ENCODE measurements at places on chromosomes 1 and 21.

DNA sequence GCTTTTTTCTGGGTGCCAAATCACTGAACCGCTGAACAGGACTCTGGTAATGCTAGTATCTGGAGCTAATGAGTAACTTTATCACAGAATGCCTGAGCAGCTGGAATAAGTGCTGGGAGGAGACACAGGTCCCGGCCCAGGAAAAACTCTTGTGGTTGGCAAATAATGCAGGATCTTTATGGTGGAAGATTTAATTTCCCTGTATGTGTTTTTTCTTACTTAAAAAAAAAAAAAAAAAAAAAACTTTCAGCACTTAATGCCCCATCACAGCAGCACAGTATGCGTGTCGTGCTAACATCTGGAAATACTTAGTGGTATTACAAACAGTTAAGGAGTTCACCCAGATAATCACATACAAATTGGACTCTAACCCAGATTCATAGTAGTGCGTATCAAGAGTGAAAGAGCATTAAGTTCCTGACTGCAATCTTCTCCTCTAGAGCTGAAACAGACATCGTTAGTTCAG lies 220.7 kb downstream of the TOMM20 start:
- peak; percentile 35 for DNase-seq

DNA sequence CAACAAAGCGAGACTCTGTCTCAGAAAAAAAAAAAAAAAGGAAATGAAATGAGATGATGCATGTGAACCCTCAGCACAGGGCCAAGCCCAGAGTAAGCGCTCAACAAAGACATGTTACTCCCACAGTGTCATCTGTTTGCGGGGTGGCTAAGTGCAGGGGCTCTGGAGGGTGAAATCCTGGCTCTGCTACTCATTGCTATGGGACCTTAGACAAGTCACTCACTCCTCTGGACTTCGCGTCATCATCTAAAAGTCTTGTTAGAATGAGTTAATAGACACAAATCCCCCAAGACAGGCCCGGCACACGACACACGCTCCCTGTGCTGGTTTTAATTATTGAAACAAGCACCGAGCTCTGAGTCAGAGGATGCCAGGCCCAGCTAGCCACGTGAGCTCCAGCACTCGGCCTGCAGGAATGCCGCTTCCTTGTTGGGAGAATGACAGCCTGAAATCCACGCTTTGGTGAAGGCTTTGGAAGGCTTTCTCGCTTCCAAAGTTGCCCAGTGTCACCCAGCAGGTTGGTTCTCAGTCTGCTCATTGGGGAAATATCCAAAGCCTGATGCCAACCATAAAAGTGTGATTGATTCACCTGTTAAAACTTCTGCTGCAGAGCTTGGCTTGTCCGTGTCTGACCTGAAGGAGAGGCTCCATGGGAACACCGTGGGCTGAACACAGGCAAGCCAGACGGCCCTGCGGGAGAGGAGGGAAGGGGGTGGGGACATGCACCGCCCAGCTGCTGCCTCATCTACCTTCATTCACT lies 36.7 kb upstream of the TARDBP start:
- no peak for DNase-seq

DNA sequence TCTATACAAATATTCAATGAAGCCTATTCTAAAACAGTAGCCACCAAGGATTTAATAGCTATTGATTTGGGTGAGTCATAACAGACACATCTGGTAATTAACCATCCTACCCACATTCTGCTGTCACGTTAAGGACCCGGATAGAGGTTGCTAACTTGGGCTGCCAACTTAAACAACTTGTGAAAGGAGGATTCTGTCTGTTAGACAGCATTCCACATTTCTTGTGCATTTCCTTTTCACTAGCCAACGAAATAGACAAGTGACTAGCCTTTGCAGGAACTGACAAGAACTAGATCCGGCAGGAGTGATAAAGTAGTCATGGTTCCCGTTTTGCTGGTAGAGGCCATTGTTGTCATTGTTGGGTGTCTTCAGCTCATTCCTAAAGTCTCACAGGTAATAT lies 9.5 kb downstream of the DSCAM start:
- no peak for DNase-seq

GRCh38 chr1:113792986-113793385 lies 19.3 kb downstream of the RSBN1 start:
- no peak for DNase-seq

GRCh38 chr1:179516976-179517705 lies 58.6 kb downstream of the NPHS2 start:
- no peak for DNase-seq

DNA sequence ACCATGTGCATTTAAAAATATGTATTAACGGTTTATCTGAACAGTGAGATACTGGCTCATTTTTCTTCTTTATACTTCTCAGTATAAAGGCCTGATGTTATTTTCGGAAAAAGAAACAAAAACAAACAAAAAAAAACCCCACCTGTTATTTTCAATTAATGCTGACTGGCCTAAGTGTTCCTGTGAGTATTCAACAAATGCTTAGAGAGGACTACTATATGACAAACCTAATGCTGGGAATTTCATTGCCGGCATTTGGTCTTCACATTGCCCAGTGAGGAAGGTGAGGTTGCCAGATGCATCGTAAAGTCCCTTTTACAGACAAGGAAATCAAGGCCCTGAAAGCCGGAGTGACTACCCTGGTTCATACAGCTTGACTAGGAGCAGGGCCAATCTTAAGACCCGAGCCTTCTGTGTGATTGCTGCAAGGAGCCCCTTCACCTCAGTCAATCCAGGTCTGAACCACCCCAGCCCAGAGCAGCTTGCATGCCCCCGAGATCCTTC lies 599 bp downstream of the MRPL24 start:
- DNase-seq, result no peak

- peak; percentile 82 for DNase-seq
Measured at GRCh38 chr1:23809751-23810171, 9.2 kb upstream of the GALE start.

DNA sequence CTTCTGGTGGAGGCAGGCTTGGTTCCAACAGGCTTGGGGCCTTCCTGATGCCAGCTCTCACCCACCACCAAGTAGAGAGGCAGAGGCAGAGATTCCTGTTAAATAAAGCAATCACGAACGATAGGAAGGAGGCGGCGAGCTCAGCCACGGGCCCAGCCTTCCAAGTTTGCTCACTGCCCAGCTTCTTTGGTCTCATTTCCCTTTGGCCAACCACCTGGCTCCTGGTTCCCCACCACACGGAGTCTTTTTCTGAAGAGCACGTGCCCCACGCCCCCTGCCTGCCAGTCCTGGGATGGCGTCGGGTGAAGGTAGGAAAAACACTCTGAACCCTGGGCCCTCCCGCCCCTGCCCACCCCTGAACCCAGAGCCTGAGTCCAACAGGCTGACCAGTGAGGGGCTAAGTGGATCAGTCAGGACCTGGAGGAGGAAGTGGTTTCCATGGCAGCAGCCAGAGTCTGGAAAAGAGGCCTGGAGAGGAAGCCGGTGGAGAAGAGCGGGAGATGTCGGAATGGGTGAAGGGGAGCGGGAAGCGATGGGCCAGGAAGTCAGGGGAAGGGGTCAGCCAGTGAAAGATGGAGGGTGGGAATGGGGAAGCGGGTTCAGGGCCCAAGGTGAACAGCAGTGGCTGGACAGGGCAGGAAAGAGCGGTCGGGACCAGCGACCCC lies 158.2 kb upstream of the KLHDC7A start:
- peak; percentile 36 for DNase-seq

DNA sequence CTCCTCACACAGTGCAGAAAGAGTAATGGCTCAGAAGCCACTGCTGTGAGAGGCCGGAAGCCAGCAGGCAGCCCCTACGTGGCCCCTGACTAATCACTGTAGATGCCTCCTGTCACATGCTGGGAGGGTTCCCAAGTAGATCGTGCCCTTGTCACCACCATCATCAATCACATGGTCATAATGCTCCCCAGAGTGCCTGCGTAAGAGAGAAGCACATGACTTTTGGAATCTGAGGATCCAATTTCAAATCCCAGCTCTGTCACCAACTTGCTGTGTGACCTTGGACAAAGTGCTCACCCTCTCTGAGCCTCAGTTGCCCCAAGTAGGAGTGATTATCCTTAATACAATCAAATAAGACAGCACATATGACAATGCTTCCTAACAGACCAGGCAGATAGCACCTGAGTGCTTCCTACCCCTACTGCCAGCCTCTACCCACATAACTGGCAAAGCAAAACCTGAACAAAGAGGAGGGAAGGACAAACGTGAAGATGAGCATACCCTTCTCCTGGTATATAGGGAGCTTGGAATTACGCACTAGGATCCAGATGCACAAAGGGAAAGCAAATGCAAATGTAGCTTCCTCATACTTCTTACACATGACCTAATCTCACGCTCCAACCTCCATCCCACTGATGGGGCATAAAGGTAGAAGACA lies 65.7 kb downstream of the SDC3 start:
- DNase-seq, result no peak

- no peak for DNase-seq
Measured at GRCh38 chr1:209743145-209743482, 12.7 kb upstream of the TRAF3IP3 start.

DNA sequence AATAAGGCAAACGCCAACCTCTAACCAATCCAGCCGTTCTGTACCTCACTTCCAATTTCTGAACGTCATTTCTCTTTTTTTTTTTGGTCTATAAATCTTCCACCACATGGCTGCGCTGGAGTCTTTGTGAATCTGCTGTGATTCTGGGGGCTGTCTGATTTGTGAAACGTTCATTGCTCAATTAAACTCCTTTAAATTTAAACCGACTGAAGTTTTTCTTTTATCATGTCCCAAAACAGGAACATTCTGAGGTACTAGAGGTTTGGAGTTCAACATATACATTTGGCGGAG lies 65.5 kb upstream of the BACH1 start:
- DNase-seq, result no peak

GRCh38 chr1:178470411-178470960 lies 26.3 kb downstream of the CLEC20A start:
- peak; percentile 52 for DNase-seq

GRCh38 chr1:55679971-55680370 lies 464.8 kb upstream of the USP24 start:
- no peak for DNase-seq

GRCh38 chr1:151968058-151968457 lies 25.6 kb downstream of the S100A10 start:
- peak; percentile 42 for DNase-seq

- no peak for DNase-seq
Measured at GRCh38 chr21:46431884-46432488, 26.7 kb upstream of the DIP2A start.

- peak; percentile 90 for DNase-seq
Measured at GRCh38 chr1:235160957-235161684, at the start of gene RBM34. TSS of gene RBM34 (minus strand) at chr1:235161250. CDS start at chr1:235161226, 24 bp downstream.

DNA sequence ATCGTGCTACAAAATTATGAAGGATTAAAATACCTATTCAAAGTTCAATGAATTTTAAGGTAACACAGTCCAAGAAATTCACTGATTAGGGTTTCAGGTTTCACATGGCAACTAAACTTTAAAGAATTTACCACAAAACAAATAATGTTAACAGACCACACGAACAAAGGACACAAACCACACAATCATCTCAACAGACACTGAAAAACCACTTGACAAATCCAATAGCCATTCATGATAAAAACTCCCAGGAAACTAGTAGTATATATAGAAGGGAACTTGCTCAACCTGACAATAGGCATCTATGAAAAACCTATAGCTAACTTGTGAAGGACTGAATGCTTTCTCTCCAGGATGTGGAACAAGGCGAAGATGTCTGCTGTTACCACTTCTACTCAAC lies 21.1 kb upstream of the SH2D5 start:
- DNase-seq, result no peak

GRCh38 chr21:30924146-30924700 lies 42.8 kb upstream of the KRTAP11-1 start:
- no peak for DNase-seq

DNA sequence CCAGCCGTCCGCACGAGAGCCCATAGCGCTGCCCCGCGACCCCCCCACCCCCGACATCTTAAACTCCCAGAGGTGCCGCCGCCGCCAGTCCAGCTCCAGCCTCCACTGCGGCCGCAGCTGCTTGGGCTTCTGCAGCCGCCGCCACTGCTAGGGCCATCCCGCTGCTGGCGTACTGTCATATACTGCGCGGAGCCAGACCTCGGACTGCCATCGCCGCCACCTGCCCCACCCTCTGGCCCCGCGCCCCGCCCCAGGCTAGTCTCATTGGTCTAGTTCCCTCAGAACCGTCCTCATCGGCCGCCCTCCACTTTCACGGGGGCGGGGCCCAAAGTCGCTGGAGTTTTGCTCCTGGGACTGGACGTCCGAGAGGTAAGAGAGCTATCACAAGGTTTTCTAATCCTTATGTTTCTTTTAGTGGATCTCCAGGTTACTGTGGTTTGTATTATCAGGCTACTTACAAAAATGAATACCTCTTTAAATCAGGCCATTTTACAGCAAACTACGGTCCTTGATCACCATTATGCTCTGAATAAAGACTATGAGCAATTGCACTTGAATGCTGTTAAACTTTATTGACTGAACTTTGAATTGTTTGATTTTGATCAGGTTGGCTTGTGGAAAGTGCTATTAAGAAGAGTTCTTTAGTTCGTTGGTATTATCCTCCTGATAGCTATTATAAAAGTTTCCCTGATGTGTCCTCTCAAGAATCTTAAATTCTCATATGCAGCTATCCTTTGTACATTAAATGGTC lies 2.8 kb upstream of the CD1D start:
- DNase-seq, result no peak

GRCh38 chr1:178532392-178532791 lies 19.5 kb downstream of the TEX35 start:
- peak; percentile 73 for DNase-seq

DNA sequence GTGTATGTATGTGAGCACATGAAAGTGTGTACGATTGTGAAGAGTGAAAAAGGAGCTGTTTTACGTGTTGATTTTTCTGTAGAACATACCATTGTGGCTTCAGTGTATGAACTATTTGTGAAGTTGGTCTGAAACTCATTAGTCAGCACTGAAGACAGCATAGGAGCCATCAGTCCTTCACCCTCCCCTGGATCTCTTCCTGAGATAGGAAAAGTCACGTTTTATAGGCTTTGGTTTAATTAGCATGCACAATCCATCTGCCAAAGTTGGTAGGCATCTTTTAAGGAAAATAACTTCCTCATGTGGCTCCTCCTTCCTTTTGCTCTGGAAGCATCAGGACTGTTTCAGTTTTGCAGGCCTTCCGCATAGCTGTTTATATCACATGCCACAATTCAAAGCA lies 1.4 kb upstream of the RABIF start:
- no peak for DNase-seq

GRCh38 chr1:215526147-215526845 lies 40.8 kb upstream of the KCTD3 start:
- peak; percentile 11 for DNase-seq

DNA sequence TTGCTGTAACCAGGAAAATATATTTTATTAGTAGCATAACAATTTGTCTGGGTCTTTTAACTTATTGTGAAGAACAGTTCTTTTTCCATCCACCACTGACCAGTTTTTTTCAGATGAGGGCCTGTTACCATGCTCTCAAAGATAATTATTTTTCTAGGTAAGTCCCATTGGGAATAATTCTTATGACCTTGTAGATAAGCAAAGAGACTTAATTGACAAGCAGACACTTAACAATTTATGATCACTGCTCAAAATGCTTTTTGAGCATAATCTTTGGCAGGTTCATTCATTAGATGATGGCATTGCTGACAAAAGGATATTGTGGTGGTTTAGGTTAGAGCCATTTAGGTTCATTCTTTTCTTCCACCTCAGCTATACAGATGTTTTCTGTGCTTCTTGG lies 6.6 kb downstream of the SNX27 start:
- no peak for DNase-seq

- DNase-seq, result peak; percentile 32
Measured at GRCh38 chr1:92029241-92029922, 403 bp upstream of the EPHX4 start.

- no peak for DNase-seq
Measured at GRCh38 chr1:205192287-205192686, 19.2 kb downstream of the DSTYK start.

- DNase-seq, result no peak
Measured at GRCh38 chr1:32073299-32074229, 825 bp downstream of the TMEM39B start.
